ENCODE measurements at places on chromosomes 16 and 17.

DNA sequence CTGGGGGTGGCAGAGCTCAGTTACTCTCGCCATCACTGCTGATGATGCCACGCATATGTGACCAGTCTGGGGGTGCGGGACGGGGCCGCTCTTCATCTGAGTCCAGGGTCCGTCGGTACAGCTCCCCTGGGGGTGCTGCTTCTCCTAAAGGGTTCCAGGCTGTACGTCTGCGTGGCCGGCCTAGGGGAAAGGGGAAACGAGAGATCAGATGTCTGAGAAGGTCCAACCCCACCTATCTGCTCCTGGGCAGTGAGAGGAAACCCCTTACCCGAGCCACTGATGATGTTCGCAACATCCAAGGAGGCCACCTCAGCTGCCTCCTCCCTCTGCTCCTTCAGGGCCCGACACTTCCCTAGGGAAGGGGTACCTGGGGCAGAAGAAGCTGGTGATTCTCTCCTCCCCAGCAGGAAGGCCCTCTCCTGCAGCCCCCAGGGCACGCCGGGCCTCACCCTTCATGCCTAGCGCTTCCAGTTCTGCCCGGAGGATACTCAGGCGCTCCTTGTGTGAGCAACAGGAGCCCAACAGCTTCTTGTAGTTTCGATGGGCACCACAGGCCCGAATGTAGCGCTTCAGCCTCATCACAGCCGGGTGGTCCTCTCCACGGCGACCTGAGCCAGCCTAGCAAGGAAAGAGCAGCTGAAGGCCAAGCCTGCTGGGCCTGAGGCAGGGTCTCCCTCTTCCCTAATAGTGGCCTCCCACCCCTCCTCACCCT lies 2.1 kb downstream of the HIRIP3 start:
- DNase-seq, result no peak

GRCh38 chr17:58330538-58330996 lies 2.0 kb upstream of the TSPOAP1 start:
- peak; percentile 25 for DNase-seq

DNA sequence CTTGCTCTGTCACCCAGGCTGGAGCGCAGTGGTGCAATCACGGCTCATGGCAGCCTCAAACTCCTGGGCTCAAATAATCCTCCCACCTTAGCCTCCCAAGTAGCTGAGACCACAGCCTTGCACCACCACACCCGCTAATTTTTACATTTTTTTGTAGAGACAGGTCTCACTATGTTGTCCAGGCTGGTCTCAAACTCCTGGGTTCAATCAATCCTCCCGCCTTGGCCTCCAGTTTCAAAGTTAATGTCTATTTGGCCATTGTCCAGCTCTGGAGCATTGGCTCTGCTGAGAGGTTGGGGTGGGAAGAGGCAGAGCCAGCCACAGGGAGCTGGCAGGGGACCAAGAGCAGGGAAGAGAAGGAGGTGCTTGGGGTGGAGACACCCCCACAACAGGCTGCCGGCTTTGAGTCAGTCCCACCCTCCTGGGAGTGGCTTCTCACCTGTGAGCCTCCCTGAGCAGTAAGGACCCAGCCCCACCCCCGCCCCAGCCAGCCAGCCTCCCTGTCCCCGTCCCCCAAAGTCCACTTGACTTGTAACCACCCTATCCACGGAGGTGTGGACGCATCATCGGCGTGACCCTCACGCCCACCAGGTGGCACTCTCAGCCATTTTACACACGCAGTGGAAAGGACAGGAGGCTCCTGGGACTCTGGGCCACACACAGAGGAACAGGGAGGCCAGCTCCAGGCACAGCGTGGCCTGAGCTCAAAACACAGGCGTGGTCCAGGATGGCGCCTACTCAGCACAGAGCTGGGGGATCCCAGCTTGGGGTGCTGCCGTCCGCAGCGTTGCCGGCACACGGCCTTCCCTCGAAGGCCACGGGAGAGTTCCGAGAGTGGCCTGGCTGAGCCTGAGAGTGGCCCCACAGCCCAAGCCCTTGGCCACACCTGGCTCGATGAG lies 22.8 kb upstream of the PVALEF start:
- peak; percentile 62 for DNase-seq

GRCh38 chr17:17785407-17785806 lies 51.4 kb downstream of the SREBF1 start:
- no peak for DNase-seq

- DNase-seq, result no peak
Observed at GRCh38 chr17:57892820-57893595, 43.2 kb upstream of the MRPS23 start.

- DNase-seq, result no peak
Observed at GRCh38 chr17:10635290-10635689, 21.8 kb downstream of the MYH3 start.

GRCh38 chr16:70800311-70800710 lies 647 bp downstream of the VAC14 start:
- DNase-seq, result no peak

DNA sequence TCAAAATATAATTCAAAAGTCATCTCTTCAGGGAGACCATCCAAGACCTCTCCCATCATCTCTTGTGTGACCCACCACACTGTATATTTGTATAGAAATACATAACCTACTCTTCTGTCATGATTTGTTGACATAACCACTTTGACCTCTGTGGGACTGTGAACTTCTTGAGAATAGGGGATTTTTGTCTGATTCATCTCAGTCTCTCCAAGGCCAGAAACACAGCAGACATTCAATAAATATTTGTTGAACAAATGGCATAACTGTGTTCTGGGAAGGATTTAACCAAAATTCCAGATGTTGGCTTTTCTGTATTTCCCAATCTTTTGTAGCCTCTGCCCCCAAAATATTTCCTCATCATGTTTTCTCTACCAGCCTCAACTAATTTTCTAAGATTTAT lies 169.7 kb downstream of the CDH11 start:
- no peak for DNase-seq

DNA sequence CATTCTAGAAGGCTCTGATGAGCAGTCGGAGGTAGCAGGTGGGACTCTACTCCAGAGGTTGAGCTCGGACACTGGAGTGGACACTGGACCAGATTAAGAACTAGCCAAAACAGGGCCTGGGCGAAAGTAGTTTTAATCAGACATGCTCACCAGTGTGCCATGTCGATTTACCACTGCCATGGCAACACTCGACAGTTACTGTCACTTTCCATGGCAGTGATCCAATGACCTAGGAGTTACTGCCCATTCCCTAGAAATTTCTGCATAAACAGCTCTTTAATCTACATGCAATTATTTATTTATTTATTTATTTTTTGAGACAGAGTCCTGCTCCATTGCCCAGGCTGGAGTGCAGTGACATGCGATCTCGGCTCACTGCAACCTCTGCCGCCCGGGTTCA lies 7.2 kb upstream of the METTL9 start:
- DNase-seq, result no peak

DNA sequence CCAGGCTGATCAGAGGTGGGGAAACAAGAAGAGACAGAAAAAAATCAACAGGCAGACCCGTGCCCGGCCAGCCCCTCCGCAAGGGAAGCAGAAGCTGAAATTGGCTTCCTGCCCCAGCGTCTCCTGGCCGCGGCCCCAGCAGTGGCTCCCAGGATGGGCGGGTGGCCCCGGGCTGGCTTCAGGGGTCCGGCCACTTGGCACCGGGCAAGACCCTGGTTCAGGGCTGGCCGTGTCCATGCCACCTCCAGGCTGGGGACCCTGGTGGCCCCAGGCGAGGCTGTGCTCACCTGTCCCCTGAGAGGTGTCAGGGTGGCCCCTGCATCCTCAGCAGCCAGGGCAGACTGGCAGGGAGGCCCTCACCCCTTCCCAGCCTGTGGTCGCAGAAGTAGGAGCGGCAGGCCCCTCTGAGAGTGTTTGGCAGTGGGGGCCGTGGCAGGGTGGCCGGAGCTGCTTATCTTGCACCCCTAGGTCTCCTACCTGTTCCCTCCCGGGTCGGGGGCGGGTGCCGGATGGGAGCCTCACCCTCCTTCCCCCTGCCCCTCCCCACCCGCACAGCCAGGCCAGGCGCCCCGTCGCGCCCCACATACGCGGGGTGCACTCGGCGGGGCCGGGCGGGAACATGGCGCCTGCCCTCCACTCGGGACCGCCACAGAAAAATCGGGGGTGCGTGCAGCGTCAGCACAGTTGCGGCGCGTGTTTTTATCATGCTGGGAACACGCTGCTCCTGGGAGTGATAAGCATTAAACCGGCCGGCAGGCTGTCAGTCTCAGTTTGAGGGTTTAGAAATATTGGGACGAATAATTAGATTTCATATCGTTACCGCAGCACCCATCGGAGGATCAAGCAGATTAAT lies 46.7 kb upstream of the ZC3H18 start:
- no peak for DNase-seq

DNA sequence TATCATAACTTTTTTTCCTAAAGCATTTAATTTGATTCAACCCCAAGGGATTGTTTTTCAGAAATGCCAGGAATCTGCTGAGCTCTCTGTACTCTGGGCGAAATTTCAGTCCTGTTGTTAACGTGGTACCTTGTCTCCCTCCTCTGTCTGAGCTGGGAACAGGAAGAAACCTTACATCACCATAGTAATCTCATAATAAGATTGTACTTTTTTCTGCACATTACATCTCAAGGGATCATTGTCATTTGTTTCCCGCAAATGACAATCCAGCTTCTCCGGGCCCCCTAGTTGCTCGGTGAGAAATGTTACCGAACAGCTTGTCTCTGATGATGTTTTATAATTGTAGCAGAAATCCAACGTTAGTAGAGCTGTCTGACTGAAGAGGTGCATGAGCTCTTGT lies 152.7 kb upstream of the ERCC4 start:
- no peak for DNase-seq

- no peak for DNase-seq
Observed at GRCh38 chr17:56939869-56940484, 20.9 kb downstream of the COIL start.

- no peak for DNase-seq
Observed at GRCh38 chr17:66405836-66406677, 103.6 kb downstream of the PRKCA start.

GRCh38 chr17:48523010-48523409 lies 7.8 kb downstream of the HOXB1 start:
- no peak for DNase-seq

GRCh38 chr17:82985973-82986372 lies 93.4 kb upstream of the METRNL start:
- peak; percentile 65 for DNase-seq

- no peak for DNase-seq
Observed at GRCh38 chr17:65035704-65036103, 20.8 kb downstream of the GNA13 start.
